ENCODE measurements at places on chromosomes 2 and 18.
A peak's percentile ranks its signal among the peaks of the same experiment; 100 is the strongest.

DNA sequence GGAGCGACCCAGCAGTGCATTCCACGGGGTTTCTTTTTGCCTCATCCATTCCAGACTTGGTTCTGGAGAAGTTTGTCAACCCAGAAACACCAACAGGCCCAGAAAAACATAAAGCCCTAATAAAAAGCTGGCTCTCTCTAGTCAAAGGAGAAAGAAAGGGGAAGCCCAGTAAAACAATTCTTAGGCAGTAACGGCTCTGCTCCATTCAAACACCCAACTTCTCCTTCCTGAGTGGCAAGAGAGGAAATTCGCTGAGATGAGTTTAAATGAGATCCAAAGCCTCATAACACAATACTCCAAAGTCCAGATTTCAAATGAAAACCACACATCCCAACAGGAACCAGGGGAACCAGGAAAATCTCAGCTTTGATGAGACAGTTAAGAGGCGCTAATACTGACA lies 179.9 kb downstream of the RPIA start:
- DNase-seq = no peak

DNA sequence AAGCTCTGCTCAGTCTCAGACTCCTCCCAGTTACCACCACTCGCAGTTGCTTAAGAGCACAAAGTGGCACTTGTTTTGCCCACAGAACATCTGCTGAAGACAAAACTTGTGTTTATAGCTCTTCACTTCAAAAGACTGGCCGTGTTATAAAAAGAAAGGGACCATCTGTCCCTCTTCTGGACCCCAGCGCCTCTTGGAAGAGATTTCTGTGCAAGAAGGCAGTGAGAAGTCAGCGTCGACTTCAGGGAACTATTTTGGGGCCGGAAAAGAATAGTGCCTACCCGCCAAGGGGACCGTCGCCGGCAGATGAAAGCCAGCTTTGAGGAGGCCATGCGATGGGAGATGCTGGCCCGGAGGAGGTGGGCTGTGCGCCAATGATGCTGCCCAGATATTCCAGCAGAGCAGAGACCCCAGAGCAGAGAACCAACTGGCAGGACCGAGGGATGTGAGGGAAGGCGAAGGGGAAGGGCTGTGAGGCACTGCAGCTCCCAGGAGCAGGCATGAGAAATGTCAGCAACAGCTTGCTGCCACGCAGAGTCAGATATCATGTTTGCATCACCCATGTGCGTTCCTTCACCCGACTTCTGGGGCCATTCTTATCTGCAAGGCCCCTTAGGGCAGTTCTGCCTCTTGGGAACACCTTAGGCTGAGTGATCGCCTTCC lies 270.9 kb downstream of the ATAD2B start:
- DNase-seq = no peak

- peak; percentile 32 for DNase-seq
Measured at GRCh38 chr2:113390124-113390849, 47.2 kb upstream of the ZNG1B start.

- DNase-seq = no peak
Measured at GRCh38 chr2:128502638-128503246, 184.1 kb upstream of the HS6ST1 start.

GRCh38 chr2:219675221-219675620 lies 47.8 kb downstream of the SLC4A3 start:
- peak; percentile 18 for DNase-seq

- DNase-seq = no peak
Measured at GRCh38 chr2:54503192-54503591, 47.1 kb downstream of the SPTBN1 start.

DNA sequence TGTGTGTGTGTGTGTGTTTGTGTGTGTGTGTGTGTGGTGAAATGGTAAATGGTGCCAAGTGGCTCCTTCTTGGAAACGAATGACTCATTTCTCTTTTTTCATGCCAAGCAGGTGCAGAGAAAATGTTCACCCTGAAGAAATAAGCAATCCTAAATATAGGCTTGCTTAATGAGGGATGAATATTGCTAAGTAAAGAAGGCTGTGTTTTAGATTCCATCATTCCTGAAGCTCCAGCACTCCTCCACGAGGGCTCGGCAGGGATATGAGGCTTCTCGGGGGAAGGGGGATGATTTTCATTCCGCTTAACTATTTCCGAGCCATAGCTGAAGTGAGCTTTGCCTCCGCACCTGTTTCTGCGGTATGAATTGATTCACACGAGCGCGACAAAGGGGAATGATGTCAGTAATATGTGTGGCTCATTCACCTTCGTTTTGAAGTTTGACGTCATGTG lies 72.9 kb downstream of the TSN start:
- DNase-seq = no peak

- no peak for DNase-seq
Measured at GRCh38 chr2:75609334-75609689, 37.3 kb upstream of the MRPL19 start.

- no peak for DNase-seq
Measured at GRCh38 chr2:17231394-17231965, 286.8 kb downstream of the RAD51AP2 start.

DNA sequence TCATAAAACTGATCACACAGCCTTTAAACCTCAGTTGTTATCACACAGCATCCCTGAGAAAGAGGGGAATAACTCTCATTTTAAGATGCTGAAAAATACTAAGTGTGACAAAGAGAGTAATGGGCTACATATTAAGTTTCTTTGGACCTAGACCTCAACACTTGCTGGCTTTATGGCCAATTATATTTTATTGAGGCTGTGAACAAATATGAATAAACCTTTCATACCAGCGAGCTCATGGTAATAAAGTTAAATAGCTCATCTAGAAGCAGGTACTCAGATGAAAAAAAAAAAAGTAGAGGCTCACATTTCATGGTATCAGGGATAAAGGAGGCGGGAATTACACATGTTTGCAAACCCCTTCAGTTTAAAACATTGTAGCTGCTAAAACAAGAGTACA lies 75.7 kb downstream of the DOCK10 start:
- DNase-seq = no peak

- DNase-seq = peak; percentile 13
Measured at GRCh38 chr2:3349211-3349693, 28.4 kb downstream of the EIPR1 start.

GRCh38 chr2:239223310-239224198 lies 177.3 kb downstream of the HDAC4 start:
- peak; percentile 84 for DNase-seq

GRCh38 chr18:38789141-38789540 lies 1223.5 kb upstream of the CELF4 start:
- no peak for DNase-seq

DNA sequence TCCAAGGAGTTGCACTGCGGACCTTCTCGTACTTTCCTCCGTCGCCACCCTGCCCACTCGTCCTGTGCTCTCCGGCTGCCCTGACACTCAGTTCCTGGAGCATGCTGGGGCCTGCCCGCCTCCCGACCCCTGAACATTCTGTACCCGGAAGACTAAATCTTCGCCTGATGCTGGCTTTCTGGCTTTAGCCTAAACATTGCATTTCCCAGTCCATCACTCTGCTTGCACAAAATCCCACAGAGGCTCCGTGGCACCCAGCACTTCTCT lies 550 bp upstream of the SFXN5 start:
- DNase-seq = no peak

GRCh38 chr2:10933700-10934225 lies 22.0 kb downstream of the KCNF1 start:
- DNase-seq = peak; percentile 77

DNA sequence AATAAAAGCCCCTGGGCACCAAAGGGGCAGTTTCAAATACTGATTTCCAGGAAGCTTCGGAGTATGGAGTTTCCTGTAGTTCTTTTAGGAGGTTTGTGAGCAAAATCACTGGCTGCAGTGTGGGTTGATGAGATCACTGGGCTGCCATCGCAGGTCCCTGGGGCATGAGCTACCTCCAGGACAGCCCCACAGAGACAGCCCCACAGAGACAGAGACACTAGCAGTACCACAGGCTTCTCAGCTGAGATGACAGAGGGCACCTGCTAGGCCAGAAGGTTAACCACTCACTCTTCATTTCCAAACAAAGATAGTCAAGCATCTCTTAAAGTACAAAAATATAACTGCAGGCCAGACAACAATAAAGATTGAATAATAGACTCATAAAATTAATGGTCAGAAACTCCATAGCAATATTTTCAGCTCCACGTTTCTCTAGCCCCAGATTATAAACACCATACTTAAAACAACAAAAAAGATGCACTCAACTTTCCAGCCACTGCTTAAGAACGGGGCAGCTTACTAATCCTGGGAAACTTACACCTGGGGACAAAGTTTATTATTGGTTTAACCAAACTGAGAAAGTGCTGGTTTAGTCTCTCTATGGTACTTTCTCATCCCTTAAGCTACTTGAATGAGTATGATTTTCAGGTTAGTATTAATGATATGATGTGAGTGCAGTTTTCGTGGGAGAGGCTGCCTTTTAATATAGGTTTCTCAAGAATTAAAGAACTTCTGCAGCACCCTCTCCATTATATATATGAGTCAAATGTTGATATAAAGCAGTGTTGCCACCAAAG lies 11.6 kb downstream of the AFF3 start:
- DNase-seq = no peak

DNA sequence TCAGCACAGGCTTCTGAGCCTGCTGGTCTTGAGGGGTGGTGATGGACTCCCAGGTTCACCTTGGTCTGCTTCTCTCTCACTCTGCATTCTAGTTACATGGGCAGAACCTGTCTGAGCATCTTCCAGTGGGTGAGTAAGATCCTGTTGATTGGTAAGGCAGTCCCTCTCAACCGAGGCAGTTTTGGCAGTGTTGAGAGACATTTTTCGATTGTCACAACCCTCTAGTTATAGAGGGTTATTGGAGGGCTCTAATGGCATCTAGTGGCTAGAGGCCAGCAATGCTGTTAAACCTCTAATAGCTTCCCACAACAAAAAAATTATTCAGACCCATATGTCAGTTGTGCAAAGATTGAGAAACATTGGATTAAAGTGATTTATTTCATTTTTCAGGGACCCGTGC lies 9.3 kb upstream of the MGAT5 start:
- DNase-seq = no peak

- no peak for DNase-seq
Measured at GRCh38 chr2:71778514-71778913, 325.2 kb downstream of the DYSF start.

GRCh38 chr2:197804758-197805714 lies 643 bp downstream of the PLCL1 start:
- DNase-seq = no peak

- peak; percentile 71 for DNase-seq
Measured at GRCh38 chr2:6864923-6865345, 773 bp downstream of the CMPK2 start.

- DNase-seq = no peak
Measured at GRCh38 chr18:58769321-58769720, 95.4 kb upstream of the ZNF532 start.

GRCh38 chr2:149990965-149991364 lies 403.4 kb upstream of the MMADHC start:
- DNase-seq = no peak

GRCh38 chr2:100267751-100268150 lies 54.5 kb downstream of the LONRF2 start:
- no peak for DNase-seq

- DNase-seq = peak; percentile 58
Measured at GRCh38 chr18:45628979-45629958, 14.0 kb downstream of the SLC14A2 start.

DNA sequence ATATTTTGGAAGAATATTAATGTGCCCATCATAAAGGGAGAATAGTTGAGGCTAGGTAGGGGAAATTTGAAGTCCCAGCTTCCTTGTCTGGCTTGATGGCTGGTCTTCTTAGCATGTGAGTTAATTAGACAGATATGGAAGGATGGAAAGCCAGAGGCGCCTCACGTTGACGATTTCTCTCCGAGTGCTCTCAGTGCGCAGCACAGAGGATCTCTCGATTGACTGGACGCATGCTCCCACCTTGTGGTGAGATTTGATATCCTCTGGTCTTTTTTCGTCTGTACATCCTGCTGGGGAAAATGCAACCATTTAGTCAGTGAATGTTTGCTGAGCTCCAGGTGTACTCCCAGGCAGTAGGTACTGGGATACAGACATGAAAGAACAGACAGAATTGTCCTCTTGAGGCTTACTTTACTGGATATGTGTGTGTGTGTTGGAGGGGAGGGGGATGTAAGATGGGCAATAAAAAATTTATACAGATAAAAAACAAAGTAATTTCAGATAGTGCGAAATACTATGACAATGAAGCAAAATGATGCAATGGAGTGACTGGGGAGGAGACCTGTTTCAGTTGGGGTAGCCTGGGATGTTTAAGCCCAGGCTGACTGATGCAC lies 66.9 kb upstream of the ZNG1B start:
- peak; percentile 52 for DNase-seq

GRCh38 chr18:31634331-31634713 lies 42.6 kb downstream of the TTR start:
- no peak for DNase-seq

DNA sequence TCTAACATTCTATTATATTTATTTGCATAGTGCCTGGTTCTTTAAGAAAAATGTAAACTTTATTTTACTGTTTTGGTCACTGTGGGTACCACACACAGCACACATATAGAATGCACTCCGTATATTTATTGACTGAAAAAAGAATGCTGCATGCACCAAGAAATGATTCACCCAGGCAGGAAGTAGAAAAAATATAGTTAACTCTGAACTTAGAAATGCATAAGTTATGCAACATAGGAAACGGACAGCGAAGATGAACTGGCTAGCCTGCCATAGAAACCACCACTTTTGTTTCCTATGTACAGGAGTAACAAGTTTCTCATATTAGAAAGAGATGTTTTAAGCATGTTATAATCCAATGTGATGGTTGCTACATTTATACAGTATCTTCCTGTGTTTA lies 635.8 kb downstream of the DSC3 start:
- DNase-seq = no peak

DNA sequence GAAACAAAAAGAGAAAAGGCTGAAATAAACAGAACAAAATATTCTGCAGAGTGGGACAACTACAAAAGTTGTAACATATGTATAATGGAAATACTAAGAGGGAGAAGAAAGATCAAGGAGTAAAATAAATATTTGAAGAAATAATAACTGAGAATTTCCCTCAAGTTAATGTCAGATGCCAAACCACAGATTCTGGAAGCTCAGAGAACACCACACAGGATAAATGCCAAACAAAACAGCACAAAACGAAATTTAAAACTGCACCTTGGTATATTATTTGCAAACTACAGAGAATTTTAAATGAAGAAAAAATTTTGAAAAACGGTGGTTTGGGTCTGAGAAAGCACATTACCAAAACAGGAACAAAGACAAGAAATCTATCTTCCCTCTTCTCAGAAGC lies 1588.9 kb upstream of the TMEFF2 start:
- DNase-seq = no peak

DNA sequence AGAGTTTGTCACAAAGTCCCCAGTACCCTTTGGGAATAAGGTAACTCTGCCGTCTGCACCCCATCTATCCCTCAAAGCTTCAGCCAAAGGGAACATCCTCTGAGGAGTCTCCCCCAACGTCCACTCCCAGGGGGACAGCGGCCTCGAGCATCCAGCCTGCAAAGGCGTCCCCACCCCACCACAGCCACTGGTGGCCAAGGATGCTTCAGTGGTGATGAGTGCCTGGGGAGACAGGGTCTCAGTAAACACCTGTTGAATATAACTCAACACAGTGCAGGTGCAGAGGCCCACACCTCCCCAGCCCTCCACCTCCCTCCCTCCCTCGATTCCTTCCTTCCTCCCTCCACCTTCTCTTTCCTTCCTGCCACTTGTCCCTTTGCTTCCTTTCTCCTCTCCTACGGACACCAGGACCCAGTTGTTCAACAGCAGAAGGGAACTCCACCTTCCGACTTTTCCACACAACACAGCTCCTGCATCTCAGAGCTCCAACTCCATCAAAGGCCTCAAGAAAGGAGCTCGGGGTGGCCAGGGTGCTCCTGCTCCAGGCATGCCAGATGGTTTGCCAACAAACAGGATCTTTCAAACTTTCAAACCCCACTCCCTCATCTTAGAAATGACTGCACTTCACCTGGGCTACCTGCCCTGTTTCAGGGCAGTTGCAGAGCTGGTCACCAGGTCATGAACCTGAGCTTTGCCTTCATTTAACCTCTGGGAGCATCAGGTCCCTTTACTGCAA lies 87.8 kb upstream of the SNTG2 start:
- no peak for DNase-seq
